ENCODE measurements at places on chromosomes 1 and 21. TPM values are rescaled to one million over a fixed set of nuclear protein-coding genes. Genes with fewer than 3 reads are reported as not detected.

GRCh38 chr1:111364690-111365089 is 62.8 kb downstream of the OVGP1 start:
- no peak for DNase-seq

DNA sequence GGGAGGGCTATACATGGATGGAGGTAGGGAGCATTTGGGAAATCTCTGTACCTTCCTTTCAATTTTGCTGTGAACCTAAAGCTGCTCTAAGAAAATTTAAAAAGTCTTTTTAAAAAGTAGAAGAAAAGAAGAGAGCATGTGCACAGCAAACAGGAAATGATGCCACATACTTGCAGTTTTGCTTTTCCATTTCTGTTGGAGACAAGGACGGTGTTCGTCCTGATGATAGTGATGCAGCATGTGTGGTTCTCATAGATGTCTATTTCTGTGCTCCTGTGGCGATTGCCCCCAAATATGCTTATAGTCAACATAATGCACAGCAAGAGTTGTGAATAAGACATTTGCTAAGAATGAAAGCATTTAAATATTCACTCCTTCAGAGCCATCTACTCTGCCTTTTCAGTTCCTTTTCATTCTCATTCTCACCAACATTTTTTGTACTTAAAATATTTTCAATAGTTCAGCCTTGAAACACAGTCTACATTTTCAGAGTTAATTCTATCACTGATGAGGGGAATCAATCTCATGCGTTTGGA is 66.6 kb downstream of the LRRC8C start:
- DNase-seq: no peak

GRCh38 chr1:155527677-155528076 is 34.9 kb downstream of the ASH1L start:
- DNase-seq: no peak

GRCh38 chr1:42786097-42786496 is 1.3 kb downstream of the TMEM269 start:
- DNase-seq: no peak

The OR13G1 gene
- total RNA-seq: not detected
